Inflammatory macrophage (primary cell): ENCODE measurements at places on chromosomes 12 and 14.

GRCh38 chr14:39265033-39265432, 31.3 kb downstream of the MIA2 start:
- peak; percentile 18 for DNase-seq

DNA sequence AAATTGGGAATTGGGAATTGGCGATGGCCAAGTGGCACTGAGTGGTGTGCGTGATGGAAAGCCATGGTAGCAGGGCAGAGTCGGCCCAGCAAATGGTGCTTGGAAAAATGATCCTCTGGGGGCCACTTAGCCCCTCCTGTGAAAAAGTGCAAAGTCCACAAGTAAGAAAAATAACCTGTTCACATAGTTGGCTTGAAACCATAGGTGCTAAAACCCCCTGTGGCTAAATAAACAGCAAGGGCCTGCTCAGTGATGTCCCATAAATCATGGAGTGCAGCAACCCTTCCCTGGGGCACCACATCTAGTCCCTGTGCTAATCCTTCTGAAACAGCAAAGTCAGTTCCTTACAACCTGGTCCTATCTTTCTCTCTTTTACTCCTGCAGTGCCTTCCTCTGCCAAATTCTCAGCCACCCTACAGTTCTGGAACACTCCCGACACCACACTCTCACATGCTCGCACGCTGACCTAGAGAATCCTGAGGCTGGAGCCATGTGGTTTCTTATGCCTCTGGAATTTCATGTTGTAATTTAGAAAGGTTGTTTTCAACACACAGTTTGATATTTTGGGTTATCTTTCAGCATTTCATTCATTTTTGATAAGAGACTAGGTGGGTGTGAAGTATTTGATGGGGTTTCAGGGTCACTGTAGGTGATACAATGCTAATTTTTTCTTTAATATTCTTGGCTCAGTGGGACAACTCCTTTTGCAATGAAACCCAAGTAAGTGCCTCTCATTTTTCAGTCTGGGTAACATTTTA, 123.6 kb downstream of the SMOC1 start:
- no peak for DNase-seq

GRCh38 chr14:82710267-82710841, 1176.7 kb upstream of the SEL1L start:
- DNase-seq = peak; percentile 36

DNA sequence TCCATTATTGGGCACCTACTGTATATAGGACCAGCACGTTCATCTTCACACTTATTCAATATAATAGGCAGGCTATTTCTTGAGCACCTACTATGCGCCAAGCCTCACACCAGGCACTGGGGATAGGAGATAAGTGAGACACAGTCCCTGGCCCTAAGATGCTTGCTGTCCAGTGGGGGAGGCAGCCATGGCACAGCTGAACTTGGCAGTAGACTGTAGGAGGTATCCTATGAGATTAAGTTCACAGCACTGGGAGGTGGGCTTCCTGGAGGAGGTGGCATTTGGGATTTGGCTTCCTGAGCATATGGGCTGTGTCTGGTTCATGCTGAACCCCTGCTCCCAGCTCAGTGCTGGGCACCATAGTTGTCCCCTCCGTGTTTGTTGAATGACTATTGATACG, 65.1 kb downstream of the MVK start:
- no peak for DNase-seq

- DNase-seq = no peak
Observed at GRCh38 chr12:98492580-98493140, 22.7 kb upstream of the TMPO start.

GRCh38 chr14:99648027-99648784, 3.3 kb downstream of the HHIPL1 start:
- no peak for DNase-seq

DNA sequence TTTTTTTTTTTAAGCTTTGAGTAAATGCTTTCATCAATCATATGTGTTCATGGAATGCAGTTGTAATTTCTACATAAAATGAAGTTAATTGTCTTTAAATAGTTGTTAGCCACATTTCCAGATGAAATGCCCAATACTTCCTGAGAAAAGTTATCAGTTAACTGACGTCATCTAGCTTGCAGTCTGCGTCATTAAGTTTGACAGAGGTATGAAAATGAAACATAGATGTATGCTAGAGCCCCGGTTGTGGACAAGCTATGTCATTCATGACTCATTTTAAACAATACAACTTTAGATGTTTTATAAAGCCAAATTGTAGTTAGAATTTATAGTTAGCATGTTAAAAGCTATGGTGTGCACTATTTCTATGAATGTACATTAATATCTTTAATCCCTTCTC, 90.7 kb downstream of the PLEKHA5 start:
- no peak for DNase-seq

DNA sequence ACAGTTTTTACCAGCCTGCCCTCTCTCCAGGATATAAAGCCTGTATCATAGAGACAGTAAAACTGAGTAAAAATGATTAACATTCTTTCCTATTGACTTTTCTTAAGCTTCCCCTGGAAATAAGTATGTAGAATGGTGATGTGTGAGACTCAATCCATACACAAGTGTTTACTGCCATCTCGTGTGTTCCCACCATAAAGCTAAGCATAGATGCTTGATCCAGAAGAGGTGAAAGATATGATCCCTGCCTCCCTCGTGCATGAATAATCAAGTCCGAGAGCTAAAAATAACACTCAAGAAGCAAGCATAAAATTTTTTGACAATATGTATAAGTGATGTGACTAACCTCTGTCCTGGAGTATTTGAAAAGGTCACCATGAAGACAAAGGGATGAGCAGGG, 16.9 kb upstream of the GSG1 start:
- no peak for DNase-seq

- DNase-seq = no peak
Observed at GRCh38 chr12:127290251-127290650, 976.7 kb upstream of the TMEM132C start.

- no peak for DNase-seq
Observed at GRCh38 chr12:546265-546919, 86.7 kb downstream of the B4GALNT3 start.

DNA sequence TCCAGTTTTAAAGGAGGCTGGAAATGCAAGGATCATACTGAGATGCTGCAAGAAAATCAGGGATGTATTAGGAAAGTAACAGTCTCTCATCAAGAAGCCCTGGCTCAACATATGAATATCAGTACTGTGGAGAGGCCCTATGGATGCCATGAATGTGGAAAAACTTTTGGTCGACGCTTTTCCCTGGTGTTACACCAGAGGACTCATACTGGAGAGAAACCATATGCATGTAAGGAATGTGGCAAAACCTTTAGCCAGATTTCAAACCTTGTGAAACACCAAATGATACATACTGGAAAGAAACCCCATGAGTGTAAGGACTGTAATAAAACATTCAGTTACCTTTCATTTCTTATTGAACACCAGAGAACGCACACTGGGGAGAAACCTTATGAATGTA, 24.5 kb downstream of the ZNF891 start:
- no peak for DNase-seq

DNA sequence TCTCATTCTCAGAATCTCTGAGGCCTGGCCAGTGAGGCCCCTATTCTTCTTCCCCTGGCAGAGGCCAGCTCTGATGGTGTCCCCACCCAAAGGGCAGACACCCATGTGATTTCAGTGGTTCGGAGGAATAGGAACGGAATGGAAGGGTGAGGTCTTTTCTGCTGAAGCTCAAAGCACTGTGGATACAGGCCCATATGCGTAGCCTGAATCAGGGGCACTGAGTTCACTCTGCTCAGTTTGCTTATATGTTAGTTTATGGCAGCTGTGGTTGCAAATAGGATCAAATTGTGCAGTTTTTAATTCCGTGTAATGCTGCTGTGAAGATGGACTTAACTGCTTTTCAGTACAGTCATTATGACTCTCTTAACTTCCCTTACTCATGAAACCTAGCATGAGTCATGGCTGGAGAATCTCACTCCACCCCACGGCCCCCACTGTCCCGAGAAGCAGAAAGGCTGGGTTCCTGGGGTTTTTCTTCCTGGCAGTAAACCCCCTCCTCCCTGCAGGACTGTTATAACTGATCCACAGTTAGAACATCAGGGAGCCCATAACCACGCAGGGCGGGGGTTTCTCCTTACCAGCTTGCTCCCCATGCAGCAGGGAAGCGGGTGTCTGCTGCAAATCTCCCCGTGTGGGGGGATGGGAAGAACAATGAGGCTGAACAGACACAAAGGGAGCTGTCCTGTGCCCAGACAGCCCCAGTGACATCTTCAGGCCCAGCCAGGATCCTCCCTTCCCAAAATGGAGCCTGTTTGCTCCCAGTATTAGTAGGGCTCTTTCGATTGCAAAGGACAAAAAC, 122.7 kb downstream of the SLC38A6 start:
- DNase-seq = peak; percentile 89

GRCh38 chr14:64733899-64734298, 29.7 kb downstream of the PLEKHG3 start:
- no peak for DNase-seq

DNA sequence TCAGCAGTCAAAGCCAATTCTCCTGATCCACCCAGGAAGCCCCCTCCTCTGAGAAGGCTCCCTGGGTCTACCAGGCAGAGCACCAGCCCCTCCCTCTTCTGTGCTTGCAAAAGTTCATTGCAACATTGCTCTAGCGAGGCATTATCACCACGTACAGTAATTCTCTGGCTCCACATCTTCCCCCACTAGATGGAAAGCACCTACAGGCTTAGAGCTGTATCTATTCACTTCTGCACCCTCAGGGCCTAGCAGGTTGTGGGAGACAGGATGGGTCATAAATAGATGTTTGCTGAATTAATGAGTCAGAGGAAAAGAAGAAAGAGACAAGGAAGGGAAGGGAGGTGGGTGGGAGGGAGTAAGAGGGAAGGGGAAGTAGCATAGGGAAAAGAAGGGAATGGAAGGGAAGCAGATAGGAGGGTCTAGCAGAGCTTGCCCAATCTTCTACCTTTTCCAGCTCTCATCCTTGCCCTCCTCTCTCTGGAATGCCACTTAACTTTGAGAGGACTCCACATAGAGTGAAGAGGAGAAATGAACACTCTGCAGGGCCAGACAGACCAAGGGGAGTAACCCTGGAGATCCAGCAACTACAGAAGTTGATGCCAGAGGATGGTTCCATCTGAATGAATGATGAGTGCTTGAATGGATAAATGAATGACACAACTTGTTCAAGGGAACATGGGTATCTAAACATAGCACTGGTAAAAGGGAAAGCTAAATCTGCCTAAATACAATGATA, 42.0 kb upstream of the NT5DC3 start:
- DNase-seq = no peak

- peak; percentile 29 for DNase-seq
Observed at GRCh38 chr12:5511644-5512600, 80.0 kb downstream of the NTF3 start.

GRCh38 chr14:99248761-99249171, 23.2 kb downstream of the BCL11B start:
- DNase-seq = no peak

DNA sequence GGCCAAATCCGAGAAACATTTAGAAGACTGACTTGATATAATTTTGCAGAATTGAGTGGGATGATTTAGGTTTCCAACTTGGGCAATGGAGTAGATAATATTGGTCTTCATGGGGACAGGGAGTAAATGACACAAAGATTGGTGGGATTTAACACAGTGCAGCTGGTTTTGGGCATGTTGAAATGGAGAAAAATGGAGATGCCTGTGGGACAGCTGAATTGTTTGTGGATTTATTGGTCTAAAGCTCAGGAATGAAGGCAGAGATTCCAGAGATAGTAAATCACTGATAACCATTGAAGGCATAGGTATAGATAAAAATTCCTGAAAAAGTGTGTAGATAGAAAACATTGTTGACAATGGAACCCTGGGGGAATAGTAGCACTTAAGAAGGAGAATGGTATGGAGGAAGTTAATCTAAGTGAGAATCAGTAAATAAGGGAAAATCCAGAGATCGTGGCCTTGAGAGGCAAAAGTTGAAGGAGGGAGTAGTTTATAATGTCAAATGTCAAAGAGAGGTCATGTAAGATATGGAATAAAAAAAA, 120.9 kb upstream of the ATP2B1 start:
- DNase-seq = no peak

DNA sequence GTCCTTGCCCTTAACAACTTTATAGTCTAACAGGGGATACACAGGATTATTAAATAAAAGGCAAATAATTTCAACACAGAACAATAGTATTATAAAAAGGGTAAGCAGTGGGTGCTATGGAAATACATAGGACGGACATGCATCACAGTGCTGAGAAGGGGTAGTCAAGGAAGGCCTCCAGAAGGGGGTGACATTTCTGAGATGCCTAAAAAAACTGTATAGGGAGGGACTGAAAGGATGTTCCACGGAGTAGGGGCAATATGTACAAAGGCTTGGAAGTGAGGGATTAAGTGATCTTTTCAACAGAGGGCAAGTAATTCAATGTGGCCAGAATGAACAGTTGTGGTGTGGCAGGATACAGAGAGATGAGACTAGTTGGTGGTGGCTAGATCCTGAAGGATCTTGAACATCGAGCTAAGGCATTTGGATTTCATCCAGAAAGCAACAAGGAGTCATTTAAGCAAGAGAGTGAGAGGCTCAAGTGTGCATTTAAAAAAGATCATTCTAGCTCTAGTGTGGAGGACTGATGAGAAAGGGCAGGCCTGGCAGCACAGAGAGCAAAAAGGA, 8.9 kb upstream of the ATP5MC2 start:
- no peak for DNase-seq

GRCh38 chr12:102024765-102025164, 37.0 kb downstream of the WASHC3 start:
- no peak for DNase-seq

- no peak for DNase-seq
Observed at GRCh38 chr14:91261115-91261514, 16.6 kb upstream of the GPR68 start.

DNA sequence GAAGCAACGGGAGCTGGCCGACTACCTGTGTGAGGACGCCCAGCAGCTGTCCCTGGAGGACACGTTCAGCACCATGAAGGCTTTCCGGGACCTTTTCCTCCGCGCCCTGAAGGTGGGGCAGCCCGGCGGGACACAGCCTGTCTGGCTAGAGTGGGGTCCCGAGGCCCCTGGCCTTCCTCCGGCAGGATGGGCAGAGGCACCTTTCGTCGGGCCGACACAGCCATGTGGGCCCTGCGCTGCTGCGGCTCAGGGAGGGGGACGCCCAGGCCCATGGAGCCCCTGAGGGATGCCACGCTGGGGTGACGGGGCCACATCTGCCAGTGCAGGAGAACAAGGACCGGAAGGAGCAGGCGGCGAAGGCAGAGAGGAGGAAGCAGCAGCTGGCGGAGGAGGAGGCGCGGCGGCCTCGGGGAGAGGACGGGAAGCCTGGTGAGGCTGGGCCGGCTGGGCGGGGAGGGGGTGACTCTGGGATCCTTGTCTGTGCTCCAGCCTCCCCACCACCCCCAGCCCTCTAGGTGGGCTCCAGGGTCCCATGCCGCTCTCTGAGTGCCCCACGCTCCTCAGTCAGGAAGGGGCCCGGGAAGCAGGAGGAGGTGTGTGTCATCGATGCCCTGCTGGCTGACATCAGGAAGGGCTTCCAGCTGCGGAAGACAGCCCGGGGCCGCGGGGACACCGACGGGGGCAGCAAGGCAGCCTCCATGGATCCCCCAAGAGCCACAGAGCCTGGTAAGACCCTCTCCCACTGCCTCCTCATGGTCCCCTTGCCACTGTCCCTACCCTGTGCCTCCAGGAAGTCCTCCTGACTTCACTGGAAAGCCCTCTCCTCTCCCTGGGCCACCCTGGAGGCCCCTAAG, 10.9 kb upstream of the ADSS1 start:
- DNase-seq = no peak
